ENCODE measurements at places on chromosomes 1 and 21.

DNA sequence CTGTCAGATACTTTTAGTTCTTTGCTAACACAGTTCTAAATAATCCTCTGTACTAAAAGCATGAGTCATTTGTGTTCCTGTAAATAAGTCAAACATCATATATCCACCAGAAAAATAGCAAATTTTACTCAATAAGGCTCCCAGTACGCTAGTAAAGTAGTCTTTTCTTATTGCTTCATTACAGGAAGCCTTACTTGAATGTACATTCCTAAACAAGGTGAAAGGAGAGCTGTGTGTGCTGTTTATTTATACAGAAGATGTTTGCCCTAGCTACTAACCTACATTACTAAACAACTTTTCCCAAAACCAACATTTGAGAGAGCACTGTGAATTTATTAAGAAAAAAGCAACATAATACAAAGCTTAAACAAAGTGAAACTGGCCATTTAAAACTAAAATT is 52.0 kb downstream of the ZNHIT6 start:
- DNase-seq, result no peak

DNA sequence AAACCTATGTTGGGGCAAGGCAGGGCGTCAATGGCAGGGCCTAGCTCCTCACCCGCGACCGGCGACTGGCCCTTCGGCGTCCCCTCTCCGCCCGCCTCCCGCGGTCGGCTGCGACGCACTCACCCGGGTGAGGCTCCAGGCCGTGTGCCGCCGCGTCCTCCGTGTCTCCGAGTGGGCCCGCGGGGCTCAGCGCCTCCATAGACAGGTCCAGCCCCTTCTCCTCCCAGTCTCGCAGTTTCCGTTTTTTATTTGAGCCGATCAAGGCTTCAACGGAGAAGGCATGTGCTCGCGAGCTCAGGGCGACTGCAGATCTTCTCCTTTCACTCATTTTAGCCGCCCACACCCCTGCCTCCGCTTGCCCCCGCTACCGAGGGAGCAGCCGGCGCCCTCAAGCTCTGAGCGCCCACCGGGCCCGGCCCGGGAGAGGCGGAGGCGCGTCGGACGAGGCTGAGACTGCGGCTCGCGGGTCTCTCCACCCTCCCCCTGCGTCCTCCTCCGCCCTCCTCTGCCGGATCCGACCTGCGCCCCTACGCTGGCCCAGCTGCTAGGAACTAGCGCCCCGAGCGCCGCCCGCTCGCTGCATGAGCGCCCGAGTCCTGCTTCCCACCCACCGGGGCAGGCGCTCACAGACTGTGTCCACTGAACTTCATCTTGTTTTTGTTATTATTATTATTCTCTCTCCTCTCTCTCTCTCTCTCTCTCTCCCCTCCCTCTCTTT is 516 bp downstream of the TBX15 start:
- no peak for DNase-seq

- peak; percentile 21 for DNase-seq
Observed at GRCh38 chr1:29736582-29737188, 500.4 kb downstream of the PTPRU start.

- no peak for DNase-seq
Observed at GRCh38 chr1:202049129-202049528, 38.7 kb downstream of the ELF3 start.

DNA sequence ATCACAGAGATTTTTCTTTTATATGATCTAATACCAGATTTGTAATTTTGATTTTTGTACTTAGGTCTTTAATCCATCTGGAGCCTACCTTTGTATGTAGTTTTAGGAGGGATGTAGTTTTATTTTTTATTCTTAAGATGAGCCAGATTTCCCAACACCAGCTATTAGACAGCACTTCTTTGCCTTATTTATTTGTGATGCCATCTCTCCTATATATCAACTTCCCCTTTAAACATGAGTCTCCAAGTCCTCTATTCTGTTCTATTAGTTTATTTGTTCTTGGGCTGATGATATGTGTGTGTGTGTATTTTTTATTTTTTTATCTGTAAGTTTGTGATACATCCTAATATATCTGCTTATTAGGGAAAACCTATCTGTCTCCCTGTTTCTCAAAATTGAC is 94.2 kb downstream of the PHTF1 start:
- no peak for DNase-seq

- DNase-seq, result peak; percentile 65
Observed at GRCh38 chr21:46667741-46668380, 32.4 kb downstream of the PRMT2 start.

DNA sequence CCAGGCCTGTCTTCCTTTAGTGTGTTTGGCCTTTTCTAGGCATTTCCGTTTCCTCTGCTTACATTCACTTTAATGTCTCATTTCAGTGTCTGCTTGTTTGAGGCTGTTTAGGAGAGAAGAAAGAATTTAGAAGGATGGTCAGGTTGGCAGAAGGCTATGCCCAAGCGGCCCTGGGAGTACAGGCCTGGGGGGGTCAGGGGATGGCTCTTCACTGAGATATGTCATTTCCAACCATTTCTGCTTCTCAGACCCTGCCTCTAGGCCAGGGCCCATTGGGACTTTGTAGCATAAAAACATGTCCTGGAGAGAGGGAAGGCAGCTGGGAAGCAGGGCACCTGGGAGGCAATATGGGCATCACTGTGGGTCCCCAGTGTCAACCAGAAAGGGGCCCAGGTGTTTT is 86.0 kb downstream of the DDX20 start:
- DNase-seq, result no peak

DNA sequence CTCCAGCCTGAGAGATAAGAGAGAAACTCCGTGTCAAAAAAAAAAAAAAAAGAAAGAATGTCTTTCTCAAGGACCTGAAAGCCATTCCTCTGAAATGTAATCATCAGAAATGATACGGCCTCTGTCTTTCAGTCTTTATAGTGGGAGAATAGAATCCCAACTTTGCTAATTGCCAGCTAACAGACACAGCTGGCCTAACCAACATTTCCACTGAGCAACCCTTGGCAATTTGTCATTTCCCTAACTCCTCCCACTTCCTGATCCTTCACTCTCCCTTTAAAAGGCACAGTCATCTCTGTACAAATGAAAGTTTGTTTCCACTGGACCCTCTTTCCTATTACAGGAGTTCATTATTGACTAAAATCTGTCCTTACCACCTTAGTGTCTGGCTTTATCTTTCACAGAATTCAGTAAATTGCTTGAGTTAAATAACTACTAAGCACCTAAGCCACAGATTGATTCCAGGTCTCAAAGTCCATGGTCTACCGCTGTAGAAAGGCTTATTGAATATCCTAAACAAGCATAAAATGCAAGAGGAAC is 4.3 kb upstream of the CBR1 start:
- DNase-seq, result no peak

GRCh38 chr1:206709322-206709721 is 24.6 kb downstream of the MAPKAPK2 start:
- DNase-seq, result no peak

DNA sequence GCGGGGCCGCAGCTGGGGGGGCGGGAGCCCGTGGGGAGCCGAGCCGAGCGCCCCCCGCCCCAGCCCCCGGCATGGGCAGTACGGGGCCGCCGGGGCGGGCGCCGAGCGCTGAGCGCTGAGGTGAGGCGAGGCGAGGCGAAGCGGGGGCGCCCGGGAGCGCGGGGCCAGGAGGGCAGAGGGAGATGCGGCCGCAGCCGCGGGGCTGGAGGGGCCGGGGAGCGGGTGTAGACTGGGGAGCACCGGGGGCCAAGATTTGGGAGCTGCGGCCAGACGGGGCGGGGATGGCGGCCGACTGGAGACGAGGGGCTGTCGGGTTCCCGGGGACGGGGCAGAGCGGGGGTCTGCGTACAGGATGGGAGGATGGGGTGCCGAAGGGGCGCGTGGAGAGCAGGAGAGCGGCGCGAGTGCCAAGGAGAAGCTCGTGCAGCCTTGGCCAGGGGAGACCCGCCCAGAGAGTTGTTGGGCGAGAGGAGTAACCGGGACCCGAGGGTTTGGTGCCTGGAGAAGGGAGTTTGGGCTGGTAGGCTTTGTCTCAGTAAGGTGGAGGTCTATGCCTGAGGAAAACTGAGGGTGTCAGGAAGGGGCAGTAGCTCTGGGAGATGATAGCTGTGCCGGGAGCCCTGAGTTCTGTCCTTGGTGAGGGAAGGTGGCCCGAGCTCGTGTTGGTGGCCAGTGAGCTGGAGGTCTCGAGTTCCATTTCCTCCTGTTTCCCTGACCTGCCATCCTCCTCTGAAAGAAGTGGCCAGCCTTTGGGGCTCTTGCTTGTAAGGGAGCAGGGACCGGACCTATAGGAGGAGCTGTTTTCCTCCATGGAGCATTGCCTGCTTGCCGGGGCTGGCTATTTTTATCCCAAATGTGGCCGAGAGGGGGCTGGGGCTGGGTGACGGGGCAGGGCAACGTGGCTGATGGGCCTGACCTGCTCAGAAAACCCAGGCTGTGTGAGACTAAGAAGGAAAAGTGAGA is 539 bp downstream of the ATP8B2 start:
- DNase-seq, result peak; percentile 63

GRCh38 chr1:173344034-173344743 is 132.9 kb upstream of the PRDX6 start:
- DNase-seq, result no peak

GRCh38 chr1:1183833-1184775 is 10.4 kb downstream of the TTLL10 start:
- no peak for DNase-seq

Data from NCI-H460 (cell line).